ENCODE measurements at places on chromosomes 11 and 22. TPM values are rescaled to one million over a fixed set of nuclear protein-coding genes. Genes with fewer than 3 reads are reported as not detected.

Gene EMID1
- polyA plus RNA-seq = 81.4 TPM

Gene ARHGEF17
- 73.5 TPM for polyA plus RNA-seq

Gene CTSW
- 1.2 TPM for polyA plus RNA-seq

Gene NTM
- 30.5 TPM for polyA plus RNA-seq

Gene AGBL2
- polyA plus RNA-seq = 8.9 TPM

Gene ARAP1
- 71.6 TPM for polyA plus RNA-seq

DNA sequence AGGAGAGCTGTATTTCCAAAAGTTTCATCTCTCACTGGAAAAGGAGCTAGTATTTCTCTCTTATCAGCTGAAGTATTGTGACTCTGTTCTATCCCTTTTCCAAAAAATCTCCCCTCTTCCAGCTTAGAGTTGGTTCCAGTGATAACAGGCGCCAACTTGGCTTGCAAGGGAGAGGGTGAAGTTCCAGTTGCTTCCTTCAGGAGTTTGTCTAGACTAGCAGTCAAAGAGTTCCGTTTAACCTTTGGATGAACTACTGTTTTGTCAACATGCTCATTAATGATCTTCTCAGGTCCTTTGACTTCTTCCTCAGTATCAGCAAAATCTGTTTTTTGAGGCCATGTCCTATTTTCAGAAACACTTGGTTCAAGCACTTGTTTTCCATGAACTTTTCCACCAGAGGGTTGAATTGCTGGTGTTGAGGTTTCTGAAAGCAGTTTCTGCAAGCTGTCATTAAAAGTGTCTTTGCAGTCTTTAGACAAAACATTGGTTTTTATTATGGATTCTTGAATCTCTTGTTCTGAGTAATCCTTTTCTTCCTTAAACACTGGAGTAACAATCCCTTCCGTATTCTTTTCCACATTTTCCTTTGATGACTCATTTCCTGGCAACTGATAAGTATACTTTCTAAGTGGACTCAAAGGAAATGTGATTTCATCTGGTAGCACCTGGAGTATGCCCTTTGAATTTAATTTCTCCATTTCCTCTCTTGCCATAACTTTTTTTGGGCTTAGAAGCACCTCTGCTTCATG, 39.7 kb upstream of the CCDC89 start:
- DNase-seq = no peak

- no peak for DNase-seq
Observed at GRCh38 chr22:37059876-37060449, 8.4 kb downstream of the KCTD17 start.

DNA sequence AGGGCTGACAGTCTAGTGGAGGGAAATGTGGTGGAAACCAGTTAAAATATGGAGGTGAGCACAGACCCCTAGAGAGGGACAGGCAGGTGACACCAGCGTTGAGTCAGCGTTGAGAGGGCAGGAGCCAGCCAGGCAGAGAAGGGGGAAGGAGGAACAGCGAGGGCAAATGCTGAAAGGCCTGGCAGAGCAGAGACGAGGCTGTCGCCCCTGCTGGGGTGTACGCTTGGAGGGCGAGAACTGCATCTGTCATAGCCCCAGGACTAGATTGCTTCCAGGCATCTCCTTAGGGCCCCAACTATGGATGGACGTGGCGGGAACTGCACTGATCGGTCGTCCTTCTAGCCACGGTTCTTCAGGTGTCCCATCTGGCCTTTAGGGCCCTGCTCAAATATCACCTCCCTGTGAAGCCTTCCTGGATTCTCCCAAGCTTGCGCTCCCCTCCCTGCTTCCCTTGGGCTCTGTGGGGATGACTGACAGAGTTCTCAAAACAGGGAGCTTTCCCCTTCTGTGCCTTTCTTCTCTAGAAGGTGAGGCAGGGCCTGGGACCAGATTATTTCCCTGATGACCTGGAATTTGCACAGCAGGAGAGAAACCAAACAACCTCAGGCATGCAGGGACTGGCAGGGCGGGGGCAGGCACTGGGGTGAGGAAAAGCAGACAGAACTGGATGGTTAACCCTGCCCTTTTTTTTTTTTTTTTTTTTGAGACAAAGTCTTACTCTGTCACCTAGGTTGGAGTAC, 11.1 kb downstream of the SYNGR1 start:
- DNase-seq = no peak

GRCh38 chr11:120786206-120786735, 237.6 kb upstream of the TBCEL start:
- no peak for DNase-seq

- no peak for DNase-seq
Observed at GRCh38 chr22:30830907-30831306, 136.2 kb downstream of the OSBP2 start.

DNA sequence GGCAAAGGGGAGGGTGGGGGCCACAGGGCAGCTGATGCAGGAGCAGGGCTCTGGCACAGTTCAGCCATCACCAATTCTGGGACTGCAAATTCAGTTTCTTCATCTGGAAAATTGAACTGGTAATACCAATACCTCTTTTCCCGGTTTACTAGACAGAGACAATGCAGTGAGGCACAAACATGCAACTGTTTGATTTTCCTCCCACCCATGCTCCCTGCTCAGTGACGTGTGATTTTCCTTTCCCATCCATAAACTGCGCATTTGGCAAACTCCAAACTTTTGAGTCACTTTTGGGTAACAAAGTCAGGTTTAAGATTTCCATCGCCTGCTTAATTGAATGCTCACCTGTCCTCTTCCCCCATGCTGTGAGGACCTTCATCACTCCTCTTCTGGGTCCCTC, 23.2 kb downstream of the P2RY2 start:
- no peak for DNase-seq

DNA sequence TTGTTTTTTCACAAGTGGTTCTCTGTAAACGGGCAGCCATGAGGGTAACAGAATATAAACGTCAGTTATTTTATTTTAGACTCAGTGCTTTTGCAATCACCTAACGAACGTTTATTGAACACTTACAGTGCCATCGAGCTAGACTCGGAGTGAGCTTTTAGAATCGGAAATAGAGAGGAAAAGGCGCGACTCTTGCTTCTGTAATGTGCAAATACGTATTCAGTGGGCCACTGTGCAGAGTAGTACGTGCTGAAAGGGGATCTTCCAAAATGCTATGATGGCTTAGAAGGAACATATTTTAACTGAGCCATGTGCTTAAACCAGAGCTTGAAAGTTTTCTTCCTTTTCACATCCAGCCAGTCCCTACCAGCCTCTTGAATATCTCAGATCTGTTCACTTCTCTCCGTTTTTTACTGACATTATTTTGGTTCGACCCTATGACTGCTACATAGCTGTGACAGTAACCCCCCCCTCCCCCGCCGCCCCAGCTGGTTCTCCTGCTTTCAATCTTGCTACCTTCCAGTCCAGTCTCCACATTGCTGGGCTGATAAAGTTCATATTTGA, 468 bp downstream of the DDIAS start:
- no peak for DNase-seq

DNA sequence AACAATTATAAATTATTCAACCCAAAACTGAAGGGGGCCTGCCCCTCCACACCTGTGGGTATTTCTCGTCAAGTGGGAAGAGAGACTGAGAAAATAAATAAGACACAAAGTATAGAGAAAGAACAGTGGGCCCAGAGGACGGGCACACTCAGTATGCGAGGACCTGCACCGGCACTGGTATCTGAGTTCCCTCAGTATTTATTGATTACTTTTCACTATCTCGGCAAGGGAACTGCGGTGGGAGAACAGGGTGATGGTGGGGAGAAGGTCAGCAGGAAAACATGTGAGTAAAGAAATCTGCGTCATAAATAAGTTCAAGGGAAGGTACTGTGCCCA, 3.2 kb downstream of the C11orf54 start:
- no peak for DNase-seq

Data from right renal cortex interstitium (tissue), 3 donors.